ENCODE measurements at places on chromosomes 7 and 10.

- no peak for DNase-seq
Measured at GRCh38 chr7:34137176-34137575, 231.8 kb downstream of the BMPER start.

- no peak for DNase-seq
Measured at GRCh38 chr7:106369352-106369751, 84.6 kb upstream of the NAMPT start.

- DNase-seq = peak; percentile 70
Measured at GRCh38 chr7:134174795-134175261, 47.7 kb downstream of the LRGUK start.

- no peak for DNase-seq
Measured at GRCh38 chr7:80467069-80467468, 44.8 kb downstream of the GNAT3 start.

DNA sequence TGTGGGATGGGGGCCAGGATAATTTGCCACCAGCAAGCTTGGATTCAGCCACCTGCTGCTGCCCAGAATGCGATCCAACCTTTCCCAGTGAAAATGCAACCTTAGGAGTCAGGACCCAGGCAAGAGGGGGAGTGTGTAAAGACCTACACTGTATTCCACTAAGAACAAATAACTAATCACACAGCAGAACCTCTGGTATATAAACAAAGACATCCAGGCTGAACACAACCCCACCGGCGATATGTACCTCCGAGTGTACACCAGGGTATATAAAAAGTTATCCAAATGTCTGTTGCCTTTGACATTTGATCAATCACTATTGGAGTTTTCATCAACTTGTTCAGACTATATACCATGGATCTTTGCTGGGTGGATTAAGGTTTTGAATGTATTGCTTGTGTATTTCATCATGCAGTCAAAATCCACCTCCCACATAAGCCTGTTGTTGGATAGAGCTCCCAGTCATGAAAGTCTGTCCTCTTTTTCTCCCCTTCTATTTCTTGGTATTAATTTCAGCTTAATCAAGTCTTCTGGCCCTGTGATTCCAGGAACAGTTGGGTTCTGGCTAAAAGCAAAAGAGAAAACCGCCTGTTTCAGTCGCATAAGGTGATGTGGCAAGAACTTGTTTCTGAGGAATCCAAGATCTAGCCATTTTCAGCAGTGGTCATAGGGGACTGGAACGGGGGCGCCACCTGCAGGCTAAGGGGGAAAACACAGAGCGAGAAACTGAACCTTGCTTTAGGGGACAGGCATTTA, 290.7 kb downstream of the CCDC3 start:
- peak; percentile 76 for DNase-seq

DNA sequence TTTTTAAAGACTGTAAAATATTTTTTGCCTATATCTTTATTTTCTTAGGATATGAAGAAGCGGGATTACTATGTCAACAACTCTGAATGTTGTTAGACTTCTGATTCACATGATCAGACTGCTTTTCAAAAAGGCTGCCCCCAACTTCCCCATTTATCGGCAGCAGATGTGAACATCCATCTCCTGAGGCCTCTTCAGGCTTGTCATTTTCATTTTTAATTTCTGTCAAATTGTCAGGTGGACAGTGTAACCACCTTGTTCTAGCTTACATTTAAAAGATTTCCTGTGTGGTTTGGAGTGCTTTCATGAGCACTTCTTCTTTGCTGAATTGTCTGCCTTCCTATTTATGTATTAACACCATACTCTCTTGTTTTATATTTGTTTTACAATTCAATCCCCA, 78.8 kb upstream of the GSDME start:
- DNase-seq = no peak

- DNase-seq = no peak
Measured at GRCh38 chr10:25501912-25502311, 327.1 kb downstream of the GPR158 start.

- no peak for DNase-seq
Measured at GRCh38 chr7:156752367-156753228, 112.0 kb downstream of the RNF32 start.

DNA sequence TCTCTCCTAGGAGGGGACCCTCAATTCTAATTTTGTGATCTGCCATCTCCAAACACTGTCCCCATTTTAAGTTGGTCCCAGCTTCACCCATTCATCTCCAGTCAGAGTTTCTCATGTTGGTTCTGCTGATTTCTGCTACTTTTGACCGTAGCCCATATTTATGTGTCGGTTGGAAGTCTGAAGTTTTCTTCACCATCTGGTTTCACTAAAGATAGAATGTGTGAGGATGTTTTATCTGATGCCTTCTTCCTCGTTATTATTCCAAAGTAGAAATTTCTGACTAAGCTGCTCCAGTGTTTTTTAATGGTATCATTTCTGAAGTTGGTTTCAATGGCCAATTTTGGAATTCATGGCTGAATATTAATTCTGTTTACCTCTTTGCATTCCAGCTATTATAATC, 21.3 kb upstream of the IFIT2 start:
- DNase-seq = no peak

GRCh38 chr7:51356849-51357516, 40.4 kb upstream of the COBL start:
- no peak for DNase-seq

DNA sequence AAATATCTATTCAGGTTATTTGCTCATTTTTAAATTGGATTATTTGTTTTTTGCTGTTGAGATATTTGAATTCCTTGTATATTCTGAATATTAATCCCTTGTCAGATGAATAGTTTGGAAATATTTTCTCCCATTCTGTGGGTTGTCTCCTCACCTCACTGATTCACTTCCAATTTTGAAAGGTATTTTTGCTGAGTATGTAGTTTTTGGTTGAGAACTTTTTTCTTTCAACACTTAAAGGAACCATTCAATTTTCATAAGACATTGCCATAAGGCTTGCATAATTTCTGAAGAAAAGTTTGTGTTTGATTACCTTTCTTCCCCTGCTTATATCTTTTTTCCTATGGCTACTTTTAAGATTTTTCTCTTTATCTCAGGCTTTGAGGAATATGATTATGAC, 8.9 kb upstream of the SCRN1 start:
- no peak for DNase-seq

GRCh38 chr10:113041841-113042750, 92.0 kb downstream of the TCF7L2 start:
- no peak for DNase-seq

GRCh38 chr10:120883071-120883470, 31.9 kb downstream of the WDR11 start:
- DNase-seq = no peak

DNA sequence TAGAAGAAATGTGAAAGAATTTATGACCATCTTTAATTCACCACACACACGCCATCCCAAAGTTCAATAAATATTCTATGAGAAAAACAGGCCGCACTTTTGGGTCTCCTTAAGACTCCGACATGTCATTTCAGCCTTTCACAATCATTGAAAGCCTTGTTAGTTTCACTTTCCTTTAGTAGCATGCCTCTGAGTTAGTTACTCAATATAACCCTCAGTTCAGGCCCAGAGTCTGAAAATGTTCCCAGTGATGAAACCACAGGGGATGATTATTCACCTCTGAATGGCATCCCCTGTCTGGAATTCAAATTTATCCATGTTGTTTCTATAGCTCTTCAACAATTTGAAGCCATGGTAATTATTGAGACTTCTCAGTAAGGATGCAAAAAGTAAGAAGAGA, 278.1 kb upstream of the NRP1 start:
- no peak for DNase-seq

- DNase-seq = no peak
Measured at GRCh38 chr7:45236666-45237065, 79.1 kb downstream of the RAMP3 start.

- no peak for DNase-seq
Measured at GRCh38 chr7:100393233-100393905, 20.1 kb downstream of the PILRA start.

DNA sequence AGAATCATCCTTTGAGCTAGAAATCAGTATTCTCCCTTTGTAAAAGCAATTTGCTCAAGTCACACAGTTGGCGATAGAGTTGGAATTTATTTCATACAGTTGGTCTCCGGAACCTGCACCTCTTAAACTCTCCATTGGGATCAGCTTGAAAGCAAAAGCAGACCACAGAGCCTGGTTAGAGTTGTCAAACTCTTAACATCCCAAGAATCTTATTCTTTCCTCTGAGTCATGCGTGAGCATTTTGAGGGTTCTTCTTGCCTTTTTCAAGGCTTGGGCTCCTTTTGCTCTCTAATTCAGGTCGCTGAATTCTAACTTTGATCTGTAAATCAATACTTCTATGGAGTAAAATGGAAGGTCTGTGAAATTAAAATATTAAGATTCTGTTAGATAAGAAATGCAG, 19.6 kb upstream of the SCIN start:
- DNase-seq = no peak

Measured in HCT116 (cell line).